ENCODE measurements at places on chromosomes 12 and 14. TPM values are rescaled to one million over a fixed set of nuclear protein-coding genes. Genes with fewer than 3 reads are reported as not detected.

DNA sequence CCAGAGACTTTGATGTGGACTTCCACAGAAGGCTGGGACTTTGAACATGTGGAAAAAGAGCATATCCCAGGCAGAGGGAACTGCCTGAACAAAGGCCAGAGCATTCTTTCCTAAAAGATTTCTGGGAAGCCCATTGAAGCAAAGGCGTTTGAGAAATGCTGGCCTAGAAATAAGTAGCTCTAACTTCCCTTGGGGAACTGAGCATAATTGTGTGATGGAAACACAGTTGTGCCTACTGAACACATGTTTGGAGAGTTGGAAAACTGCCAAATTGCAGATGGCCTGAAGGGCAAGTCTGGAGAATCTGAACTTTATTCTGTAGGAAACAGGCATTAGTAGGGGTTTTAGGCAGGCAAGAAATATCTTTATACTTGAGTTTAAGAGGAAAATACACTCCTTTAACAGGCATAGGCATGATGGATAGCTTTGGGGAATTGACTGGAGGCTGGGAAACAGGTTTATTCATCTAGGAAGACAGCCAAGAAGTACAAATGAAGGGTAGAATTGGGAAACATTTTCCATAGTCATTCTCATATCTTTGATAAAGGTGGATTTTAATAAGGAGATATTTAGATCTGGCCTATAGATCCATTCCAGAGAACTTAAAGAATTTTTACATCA, 134.1 kb downstream of the TPH2 start:
- no peak for DNase-seq

DNA sequence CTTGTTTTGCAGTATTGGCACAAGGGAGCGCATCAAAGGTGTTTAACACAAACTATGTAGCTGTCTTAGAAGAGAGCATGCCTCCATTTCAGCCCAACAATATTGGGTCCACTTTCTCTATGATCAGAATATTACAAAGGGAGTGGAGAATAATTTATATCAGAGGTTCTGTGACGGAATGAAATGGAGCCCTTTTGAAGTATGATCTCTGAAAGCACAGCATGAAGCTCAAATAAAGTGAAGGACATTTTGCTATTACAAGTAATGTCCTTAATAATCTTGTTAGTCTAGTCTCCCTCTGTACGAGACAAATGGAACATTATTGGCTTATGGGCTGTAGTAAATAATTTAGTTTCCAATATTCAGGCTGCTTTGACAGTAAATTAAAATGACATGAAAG, 302.7 kb downstream of the NPAS3 start:
- no peak for DNase-seq

- DNase-seq, result no peak
Measured at GRCh38 chr12:32918890-32919801, 22.6 kb upstream of the PKP2 start.

DNA sequence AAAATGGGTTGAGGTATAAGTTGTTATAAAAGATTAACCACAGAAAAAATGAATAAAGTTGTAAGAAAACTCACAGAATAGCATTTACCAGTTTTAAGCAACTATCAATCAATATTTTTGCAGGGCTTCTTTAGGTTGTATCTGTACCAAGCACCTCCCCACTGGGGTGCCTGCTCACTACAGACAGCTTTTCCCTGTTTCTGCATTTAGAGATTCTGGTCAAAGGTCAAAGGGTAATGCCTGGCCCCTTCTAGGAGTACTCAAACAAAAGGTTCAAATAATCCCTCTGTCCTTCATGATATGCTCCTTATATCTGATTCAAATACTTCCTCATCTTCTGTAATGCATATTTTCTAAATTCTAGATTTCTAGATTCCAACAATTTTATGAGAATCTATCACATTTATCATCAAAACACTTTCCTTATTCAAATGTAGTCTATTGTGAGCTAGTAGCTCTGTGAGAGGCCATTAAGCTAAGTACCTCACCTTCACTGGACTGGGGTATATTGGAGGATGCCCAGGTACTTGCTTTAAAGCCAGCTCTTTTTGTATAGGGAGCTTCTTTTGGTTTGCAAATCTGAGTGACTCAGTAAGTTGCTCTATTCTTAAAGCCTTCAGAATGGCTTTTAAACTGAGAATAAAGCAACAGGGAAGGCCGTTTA, 120.7 kb upstream of the PTPRB start:
- no peak for DNase-seq

GRCh38 chr14:22748206-22748605, 18.3 kb upstream of the OXA1L start:
- DNase-seq, result no peak

DNA sequence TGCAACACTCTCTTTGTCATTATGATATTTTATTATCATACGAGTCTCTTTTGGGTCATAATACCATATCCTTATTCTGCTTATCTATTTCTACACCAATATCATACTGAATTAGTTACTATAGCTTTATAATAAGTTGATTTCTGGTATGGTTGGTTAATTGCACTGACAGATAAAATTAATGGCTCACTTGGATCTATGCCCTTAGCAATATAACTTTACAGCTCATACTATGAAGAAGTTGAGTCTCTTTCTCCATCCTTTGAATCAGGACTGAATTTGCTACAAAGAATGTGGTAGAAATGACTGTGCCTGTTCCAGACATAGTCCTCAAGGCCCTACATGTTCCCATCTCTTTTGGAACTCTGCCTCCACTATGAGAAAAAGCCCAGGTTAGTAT, 139.7 kb upstream of the DYRK2 start:
- no peak for DNase-seq

DNA sequence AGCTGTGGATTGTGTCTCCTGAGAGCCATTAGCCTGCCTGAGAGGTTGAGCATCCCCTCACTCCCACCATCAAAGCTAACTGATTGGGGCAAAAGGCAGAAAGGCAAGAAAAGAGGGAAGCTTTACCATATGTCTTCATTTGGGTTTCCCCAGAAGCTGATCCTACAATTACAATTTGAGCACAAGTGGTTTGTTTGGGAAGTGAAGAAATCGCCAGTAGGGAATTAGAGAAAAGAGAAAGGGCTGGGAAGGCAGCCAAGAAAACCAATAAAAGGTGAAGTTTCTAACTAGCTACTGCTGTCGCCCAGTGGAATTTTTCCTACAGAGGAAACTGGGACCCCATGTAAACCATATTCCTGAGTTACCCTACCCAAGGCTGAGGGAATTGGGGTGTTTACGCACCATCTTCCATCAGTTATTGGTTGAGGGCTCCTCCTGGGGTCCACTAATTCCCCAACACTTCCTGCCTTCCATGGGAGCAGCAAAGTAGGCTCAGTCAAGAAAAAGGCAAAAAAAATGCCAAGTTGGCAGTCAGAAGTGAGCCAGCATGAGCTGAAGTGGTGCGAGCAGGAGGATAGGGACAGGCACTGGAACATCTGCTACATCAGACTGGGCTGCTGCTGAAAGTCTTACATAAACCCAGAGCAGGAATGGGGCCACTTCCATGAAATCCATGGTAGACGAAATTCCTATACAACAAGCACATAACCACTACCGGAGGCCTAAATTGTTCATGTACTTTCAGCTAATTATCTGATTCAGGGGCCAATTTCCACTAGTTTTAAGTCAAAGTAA, 17.3 kb downstream of the KCNK10 start:
- no peak for DNase-seq

DNA sequence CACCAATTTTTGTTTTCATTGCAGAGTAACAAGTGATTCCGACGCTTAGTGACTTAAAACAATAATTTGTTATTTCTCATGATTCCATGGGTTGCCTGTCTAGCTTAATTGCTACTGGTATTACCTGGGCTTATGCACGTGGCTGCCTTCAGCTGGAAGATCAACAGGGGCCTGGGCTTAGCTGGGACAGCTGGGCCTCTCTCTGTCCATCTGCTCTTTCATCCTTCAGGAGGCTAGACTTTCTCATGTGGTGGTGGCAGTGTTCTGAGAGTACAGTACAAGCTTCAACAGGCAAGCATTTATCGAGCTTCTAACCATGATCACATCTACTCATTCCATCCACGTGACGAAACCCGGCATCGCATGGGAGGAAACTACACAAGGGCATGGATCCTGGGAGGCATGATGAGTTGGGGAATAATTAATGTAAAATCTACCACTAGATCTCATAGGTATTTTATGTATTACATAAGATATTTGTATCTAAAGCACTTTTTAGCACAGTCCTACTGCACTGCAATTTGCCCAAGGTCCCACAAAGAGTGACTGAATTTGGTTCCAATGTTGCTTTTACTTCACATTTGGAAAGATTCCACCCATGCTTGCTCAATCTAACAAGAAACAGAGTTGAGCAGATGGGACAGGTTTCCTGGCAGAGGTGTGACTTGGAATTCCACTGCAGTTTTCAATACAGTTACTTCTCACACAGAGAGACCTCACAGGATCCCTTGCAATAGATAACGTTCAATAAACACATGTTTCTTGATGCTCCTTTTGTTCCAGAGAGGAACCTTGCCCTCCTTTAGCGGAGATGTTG, 153.1 kb upstream of the FRMD6 start:
- DNase-seq, result no peak

- DNase-seq, result no peak
Measured at GRCh38 chr12:30457621-30458289, 237.9 kb downstream of the IPO8 start.

DNA sequence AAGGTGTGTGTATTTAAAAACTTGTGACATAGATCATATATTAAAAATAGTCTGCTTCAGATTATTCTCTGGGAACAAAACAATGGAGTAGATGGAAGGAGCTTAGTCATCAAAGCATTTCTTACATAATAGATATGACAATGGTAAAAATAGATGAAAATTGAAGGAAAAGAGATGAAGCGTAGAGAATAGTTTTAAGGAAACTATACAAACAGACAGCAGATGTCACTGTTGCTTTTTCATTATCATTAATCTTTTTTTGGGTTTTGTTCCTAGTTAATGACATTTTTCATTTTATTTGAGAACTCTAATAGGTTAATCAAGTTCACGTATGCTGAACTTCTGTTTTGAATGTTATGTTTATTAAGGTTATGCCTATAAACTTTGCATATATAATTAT, 149.2 kb upstream of the FBXO33 start:
- DNase-seq, result no peak

GRCh38 chr12:293199-293598, 30.6 kb upstream of the SLC6A13 start:
- no peak for DNase-seq

GRCh38 chr12:106648736-106649135, 65.9 kb downstream of the RFX4 start:
- DNase-seq, result no peak

GRCh38 chr12:119938049-119938667, 50.9 kb upstream of the BICDL1 start:
- peak; percentile 44 for DNase-seq

GRCh38 chr12:103301642-103302591, 193.9 kb downstream of the C12orf42 start:
- no peak for DNase-seq

GRCh38 chr14:80233470-80234089, 22.3 kb upstream of the DIO2 start:
- DNase-seq, result no peak

DNA sequence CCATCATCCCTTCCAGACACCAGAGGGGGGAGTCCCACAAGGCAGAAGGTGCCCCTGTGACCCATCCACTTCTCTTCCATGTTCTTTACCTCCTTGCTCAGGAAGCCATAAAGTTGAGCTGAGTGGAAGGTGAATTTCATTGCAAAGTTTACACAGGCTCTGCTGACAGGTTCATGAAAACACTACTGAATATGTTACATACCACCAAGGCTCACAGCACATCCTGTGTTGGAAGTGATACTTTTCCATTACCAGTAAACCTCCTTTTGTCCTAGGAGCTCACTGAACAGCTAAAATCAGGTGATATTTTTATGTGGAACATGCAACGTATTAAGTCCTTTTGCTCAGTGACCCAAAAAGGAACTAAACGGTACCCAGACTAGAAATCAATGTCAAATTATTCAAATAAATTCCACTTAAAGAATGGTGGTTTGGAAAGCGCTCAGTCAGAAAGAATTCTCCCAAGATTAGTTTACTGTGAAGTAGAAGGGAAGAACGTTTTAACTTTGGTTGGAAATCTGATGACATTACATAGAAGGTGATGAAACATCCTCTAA, 196.2 kb upstream of the NUDT4 start:
- DNase-seq, result no peak

The ARHGDIB gene
- total RNA-seq, result 118 TPM

The LRRC10 gene
- 12.0 TPM for total RNA-seq

The ANKRD33 gene
- not detected for total RNA-seq

The NELL2 gene
- 0.82 TPM for total RNA-seq

The GSC gene
- 0.71 TPM for total RNA-seq

The GLT8D2 gene
- total RNA-seq, result 12.8 TPM

The MYH6 gene
- 10,415 TPM for total RNA-seq

The BATF gene
- 2.3 TPM for total RNA-seq

The MMP19 gene
- 11.1 TPM for total RNA-seq

The TAS2R10 gene
- 0.55 TPM for total RNA-seq

The NOS1 gene
- total RNA-seq, result 0.89 TPM

The RASSF8 gene
- 60.0 TPM for total RNA-seq

The CISTR gene
- 1.9 TPM for total RNA-seq

The SERPINA12 gene
- not detected for total RNA-seq
